ENCODE measurements at places on chromosomes 13 and 19.

- DNase-seq, result no peak
Observed at GRCh38 chr13:48859272-48860105, 116.2 kb upstream of the FNDC3A start.

DNA sequence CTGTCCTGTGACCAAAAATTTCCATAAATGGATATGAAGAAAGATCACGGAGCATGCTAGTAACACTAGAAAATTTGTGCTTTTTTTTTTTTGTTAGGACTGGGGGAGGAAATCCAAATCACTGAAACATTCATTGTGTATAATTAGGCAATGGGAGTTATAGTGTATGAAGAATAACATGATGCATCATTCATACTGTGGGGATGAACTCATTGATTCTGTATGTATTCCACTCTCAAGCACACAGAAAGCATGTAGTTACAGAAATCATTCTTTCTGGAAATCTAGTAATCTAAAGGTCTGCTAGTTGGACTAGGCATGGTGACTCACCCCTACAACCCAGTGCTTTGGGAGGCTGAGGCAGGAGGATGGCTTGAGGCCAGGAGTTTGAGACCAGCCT lies 749.7 kb downstream of the DIAPH3 start:
- DNase-seq, result no peak

DNA sequence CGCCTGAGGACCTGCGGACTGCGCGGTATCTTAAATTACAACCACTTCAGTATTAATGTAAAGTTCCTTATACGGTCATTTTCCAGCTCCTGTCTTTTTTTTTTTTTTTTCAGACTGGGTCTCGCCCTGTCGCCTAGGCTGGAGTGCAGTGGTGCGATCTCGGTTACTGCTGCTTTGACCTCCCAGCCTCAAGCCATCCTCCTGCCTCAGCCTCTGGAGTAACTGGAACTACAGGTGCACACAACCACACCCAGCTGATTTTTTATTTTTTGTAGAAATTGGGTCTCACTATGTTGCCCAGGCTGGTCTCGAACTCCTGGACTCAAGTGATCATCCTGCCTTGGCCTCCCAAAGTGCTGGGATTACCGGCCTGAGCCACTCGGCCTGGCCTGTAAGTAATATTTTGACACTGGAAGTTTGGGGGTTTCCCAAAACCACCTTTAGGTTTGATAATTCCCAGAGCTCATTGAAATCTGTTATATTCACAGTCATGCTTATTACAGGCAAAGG lies 406 bp upstream of the EID2B start:
- DNase-seq, result no peak

DNA sequence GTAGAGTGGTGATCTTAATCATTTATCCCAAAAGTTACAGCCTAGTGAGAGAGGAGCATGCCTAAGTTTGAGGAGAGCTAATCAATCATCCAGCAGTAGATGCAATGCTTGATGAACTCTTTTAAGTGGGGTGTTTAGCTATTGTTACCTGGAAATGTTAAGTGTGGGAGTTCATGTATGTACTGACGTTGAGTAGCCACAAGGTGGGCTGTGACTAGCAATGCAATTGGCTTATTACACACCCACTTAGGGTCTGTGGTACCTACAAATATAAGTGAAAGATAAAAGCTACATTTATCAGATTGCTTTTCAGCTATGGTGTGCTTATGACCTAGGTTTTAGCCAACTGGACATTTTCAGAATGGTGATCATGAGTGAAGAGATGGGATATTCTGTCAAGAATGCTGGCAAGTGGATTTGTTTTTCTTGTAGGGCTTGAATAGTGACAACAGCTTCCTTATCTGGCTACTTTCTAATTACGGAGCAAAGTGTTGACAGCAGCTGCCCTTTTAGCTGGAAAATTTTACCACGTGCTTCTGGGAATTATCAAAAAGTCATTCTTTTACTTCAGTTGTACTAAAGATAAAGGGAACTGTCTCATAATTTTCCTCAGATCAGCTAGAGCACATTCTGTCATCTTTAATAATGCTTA lies 170.6 kb downstream of the POSTN start:
- DNase-seq, result no peak

DNA sequence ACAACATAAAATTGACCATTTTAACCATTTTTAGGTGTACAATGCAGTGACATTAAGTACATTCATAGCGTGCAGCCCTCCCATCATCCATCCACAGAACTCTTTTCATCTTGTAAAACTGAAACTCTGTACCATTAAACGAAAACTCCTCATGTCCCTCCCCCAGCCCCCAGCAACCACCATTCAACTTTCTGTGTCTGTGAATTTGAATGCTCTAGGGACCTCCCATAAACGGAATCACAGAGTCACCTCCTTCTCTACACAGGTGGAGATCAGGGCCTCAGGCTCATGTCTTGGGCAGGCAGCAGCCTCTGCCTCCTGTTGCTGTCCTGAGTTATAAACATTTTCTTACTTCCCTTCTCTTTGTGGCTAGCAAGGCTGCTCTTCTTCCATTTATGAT lies 7.3 kb upstream of the CCNE1 start:
- no peak for DNase-seq

DNA sequence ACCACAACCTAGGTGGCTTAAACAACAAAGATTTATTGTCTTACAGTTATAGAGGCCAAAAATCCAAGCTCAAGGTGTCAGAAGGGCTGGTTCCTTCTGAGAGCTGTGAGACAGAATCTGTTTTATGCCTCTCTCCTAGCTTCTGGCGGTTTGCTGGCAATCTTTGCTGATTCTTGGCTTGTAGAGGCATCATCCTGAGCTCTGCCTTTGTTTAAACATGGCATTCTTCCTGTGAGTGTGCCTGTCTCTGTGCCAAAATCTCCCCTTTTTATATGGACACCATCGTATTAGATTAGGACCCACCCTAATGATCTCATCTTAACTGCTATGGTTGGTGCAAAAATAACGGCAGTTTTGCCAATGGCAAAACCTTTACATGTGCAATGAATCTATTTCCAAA lies 169.1 kb downstream of the CACNA1A start:
- no peak for DNase-seq

DNA sequence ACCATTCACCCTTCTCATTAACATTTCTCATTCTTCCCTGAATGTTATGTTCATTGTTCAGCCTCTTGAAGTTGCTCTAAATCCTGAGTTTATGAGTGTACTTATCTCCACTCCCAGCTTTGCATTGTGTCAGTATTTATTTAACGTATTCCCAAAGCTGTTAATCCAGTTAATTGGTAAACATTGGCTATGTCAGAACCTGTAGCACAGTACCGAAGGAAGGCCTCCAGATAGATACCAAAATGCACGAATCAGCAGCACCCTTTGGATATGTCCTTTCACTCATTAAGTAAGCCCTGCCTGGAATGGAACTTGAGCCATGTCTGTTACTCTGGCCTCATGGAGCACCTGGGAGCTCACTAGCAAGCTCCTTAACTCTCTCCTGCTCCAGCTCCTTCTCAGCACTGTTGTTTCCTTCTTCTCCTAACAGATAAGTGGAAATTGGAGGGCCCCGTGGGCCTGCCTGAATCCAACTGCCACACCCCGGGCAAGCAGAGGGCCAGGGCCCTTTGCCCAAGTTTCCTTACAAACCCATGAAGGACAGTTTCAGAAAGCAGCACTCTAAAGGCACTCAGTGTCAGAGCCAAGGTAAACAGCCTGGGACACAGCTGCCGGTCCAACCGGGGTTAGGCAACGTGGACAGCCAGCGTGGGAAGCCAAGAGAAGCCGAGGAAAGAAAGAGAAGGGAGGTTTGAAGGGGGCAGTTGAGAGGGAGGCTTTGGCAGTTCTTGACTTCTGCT lies 155.0 kb upstream of the SERP2 start:
- DNase-seq, result peak; percentile 36

- DNase-seq, result no peak
Observed at GRCh38 chr13:73321043-73321442, 262.2 kb downstream of the KLF5 start.

All from hippocampal formation (tissue), 2 donors.